ENCODE measurements at places on chromosomes 3 and 15.

- DNase-seq = no peak
Observed at GRCh38 chr3:64008487-64009351, 14.6 kb downstream of the PSMD6 start.

- DNase-seq = no peak
Observed at GRCh38 chr15:32053719-32054118, 23.4 kb downstream of the CHRNA7 start.

DNA sequence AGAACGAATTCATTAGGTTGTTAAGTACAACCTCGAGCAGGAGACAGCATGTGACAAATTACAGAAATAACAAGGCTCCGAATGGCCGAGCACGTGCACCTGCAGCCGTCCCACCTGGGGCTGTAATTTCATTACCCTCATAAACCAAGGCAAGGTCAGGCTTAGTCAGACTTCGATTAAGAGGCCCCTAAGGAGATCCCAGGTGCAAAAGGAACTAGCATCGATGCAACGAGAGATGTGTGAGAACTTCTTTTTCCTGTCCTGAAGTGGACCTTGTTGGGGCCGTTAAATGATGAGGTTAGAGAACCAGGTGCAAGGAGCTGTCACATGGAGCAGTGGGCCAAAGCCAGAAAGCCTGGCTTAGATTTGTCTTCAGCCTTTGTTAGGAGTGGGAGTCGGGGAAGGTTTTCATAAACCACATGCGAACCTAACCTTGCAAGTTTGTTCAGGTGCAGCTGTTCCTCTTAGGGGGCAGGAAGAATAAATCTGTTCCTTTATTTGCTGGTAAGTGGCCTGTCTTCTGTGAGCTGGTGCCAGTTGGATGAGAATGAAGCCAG, 559.9 kb upstream of the MCTP2 start:
- no peak for DNase-seq

DNA sequence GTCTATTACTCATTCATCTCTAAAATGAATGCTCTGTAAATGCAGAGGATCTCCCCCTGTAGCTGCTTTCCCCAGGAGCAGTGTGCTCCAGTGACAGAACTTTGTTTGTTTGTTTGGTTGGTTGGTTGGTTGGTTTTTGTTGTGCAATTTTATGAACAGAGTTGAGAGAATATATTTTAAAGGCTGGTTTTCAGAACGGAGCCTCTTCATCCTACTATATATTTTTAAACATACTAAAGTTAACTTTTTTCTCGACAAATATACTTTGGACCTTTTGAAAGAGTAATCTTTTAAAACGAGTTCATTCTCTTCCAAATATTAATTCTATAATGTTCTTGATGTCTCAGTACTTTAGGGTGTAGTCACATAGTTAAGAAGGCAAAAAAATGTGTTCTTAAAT, 20.2 kb downstream of the RYR3 start:
- no peak for DNase-seq

- no peak for DNase-seq
Observed at GRCh38 chr3:169403855-169404519, 259.5 kb downstream of the MECOM start.

- DNase-seq = peak; percentile 83
Observed at GRCh38 chr15:75452364-75452864, 924 bp upstream of the SIN3A start.

DNA sequence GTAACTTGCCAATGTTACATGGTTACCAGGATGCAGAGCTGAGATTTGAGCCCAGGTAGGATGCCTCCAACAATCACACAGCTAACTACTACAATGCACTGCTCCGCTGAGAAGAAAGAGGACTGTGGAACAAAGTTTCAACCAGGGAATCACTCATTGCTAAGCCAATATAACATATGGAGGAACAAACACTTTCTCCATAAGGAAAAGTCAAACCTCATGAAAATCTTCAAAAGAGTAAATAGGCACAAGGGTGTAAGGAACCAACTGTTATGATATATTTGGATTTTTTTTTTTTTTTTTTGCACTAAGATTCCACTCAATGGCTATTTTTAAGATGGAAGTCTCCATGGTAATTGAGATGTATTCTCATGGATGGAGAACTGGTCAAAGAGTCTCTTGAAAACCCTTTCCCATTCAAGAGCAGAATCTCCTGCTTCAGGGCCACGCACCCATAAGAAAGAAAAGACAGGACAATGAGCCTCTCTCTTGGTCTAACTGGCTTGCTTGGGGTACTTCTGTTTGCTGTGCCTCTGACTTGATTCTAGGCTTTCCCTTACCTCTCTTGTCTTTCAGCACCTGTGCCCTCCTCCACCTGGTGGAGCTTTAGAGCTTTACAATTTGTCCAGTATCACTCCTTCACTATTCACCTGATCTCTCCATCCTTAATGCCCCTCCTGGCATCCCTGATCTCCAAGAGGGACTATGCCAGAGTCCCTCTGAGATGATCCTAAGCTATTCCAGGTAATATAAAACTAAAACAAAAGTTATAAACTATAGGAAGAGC, 252.8 kb downstream of the NTRK3 start:
- no peak for DNase-seq

- no peak for DNase-seq
Observed at GRCh38 chr3:99114565-99115291, 213.2 kb upstream of the DCBLD2 start.

DNA sequence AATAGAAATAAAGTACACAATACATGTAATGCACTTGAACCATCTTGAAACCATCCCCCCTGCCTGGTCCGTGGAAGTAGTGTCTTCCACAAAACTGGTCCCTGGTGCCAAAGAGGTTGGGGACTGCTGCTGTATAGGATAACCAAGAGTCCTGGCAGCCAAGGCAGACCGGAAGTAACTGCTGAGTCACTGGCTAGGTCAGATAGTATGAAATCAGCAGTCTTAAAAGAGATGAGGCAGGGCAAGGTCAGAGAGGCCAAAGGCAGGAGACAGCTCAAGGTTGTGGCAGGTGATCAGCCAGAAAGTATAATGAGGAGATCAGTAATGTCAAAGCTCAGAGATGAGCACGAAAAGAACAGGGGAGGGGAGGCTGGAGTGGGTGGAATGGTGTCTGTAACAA, 60.2 kb downstream of the MAP3K13 start:
- DNase-seq = no peak

DNA sequence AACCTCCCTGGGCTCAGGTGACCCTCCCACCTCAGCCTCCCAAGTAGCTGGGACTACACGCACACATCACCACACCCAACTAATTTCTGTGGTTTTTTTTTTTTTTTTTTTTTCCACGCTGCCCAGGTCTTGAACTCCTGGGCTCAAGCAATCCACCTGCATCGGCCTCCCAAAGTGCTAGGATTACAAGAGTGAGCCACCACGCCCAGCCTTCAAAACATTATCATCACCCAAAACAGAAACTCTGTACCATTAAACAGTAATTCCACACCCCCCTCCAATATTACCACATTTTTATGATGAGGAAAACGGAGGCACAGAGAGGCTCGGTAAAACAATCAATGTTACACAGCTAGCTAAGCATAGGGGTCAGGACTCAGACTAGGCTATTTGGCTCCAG, 4.0 kb downstream of the IMP3 start:
- no peak for DNase-seq

DNA sequence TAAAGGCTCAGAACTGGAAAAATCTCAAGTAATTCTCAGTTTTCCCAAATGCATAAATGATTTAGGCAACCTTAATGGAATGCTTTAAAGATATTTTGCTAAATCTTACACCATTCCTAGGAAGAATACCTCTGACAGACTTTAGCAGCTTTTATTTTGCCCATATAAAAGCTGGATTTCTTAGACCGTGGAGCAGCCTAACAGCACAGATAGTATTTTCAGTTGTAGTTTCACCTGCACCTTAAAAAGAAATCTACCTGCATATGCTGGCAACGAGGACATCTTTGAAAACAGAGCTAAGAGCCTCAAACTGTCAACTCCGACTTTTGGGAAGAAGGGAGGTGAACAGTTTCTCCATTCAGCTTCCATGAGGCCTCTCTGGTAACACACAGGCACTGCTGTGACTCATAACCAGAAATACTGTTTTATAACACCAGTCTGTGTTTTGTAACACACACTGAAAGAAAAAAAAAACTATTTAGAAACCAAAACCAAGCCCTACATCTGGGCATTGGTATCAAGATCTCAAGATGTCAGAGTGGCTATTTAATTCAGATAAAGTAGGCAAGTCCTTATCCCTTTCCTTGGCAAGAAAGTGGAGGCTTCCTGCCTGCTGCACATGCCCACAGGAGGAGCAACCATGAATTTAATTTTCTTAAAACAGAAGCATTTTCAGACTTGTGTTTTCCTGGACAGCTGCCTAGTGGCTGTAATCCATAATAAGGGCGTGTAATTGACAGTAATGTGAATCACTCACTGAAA, 181.5 kb upstream of the ICE2 start:
- DNase-seq = no peak

- DNase-seq = no peak
Observed at GRCh38 chr3:175749981-175750380, 890.8 kb downstream of the NAALADL2 start.

- DNase-seq = no peak
Observed at GRCh38 chr3:197430934-197431333, 124.8 kb downstream of the BDH1 start.

DNA sequence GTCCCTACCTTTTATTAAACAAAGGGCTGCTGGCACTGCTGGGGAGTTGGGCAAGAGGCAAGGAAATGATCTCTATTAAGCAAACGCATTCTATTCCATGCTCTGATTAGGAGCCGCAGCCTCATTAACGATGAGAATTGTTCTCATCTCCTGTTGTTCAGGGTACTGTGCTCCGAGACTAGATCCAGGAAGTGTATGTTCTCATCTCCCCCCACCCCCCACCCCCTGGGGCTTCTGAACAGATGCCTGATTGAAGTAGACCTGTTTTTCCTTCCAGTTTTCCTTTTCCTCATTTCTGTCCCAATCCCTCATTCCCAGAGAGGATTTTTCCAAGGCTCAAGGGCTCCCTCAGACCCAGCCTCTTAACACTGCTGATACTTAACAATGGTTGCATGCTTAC, 81.6 kb upstream of the FEZF2 start:
- DNase-seq = no peak

- no peak for DNase-seq
Observed at GRCh38 chr15:34160735-34161134, 49.2 kb downstream of the KATNBL1 start.

- peak; percentile 33 for DNase-seq
Observed at GRCh38 chr3:13879946-13880810, at the start of gene WNT7A. WNT7A (minus strand) TSS chr3:13880071; CDS start chr3:13879816, 255 bp downstream.

DNA sequence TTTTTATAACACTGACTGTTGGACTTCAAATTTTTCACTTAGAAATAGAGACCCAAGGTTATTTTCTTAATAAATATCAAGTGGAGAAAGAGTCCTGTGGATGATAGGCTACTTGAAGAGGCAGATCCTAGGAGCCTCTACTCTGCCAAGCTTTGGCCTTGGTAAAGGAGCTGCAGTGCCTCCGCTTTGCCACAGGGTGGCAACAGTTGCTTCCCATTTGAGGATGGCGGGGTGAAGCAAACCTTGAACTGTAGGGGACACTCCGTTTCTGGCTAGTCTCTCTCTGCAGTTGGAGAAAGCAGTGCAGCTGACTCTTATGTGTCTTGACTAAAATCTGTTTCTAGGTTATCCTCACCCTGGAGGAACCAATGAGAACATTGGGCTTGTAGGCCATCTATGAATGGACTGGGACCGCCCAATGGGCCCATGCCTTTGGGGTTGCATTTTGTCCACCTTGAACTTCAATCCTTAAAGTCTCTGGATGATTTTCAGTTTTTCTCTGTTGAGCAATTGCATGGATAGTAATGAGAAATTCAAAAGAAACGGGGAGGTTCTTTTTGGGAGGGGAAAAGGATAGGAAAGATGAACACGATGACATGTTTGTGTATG, 9.8 kb downstream of the SCG5 start:
- peak; percentile 33 for DNase-seq

DNA sequence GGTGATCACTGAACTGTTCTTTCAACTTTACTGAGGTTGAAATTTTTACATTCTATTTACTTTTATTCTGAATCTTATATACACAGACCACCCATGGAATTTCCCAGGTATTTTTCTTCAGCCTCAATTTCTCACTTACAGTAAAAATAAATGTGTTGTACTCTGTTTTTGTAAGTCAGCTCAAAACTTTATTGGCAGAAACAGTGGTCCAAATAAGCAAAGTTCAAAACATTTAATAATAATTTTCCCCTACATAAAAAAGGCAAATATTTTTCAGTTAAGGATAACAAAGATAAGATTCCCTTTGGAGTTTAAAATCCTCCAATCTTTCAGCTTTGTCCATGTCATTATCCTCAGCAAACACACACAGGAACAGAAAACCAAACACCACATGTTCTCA, 738.0 kb downstream of the FHIT start:
- DNase-seq = no peak

DNA sequence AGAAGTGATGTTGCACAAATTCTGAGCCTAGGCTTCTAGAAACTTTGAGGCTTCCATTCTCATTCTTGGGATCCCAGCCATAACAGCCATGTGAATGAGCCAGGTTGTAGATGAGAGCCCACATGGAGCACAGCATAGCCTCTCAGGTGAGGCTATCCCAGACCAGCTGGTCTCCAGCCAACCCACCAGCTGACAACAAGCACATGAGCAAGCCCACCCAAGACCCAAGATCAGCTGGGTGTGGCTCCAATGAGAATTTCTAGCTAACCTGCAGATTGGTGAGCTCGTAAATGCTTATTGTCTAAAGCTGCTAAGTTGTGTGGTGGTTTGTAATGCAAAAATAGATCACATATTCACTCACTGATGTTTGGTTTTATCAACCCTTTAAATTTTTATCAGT, 14.4 kb downstream of the KY start:
- no peak for DNase-seq

Data from T-helper 2 cell treated with Interferon-gamma antibody and Interleukin-4, amounts not matched to agents 5 μg/mL and 100 μg/mL, for 36 hours (primary cell).